Cardiac muscle cell (in vitro differentiated cells and primary cell): ENCODE measurements at places on chromosomes 1 and 21.

DNA sequence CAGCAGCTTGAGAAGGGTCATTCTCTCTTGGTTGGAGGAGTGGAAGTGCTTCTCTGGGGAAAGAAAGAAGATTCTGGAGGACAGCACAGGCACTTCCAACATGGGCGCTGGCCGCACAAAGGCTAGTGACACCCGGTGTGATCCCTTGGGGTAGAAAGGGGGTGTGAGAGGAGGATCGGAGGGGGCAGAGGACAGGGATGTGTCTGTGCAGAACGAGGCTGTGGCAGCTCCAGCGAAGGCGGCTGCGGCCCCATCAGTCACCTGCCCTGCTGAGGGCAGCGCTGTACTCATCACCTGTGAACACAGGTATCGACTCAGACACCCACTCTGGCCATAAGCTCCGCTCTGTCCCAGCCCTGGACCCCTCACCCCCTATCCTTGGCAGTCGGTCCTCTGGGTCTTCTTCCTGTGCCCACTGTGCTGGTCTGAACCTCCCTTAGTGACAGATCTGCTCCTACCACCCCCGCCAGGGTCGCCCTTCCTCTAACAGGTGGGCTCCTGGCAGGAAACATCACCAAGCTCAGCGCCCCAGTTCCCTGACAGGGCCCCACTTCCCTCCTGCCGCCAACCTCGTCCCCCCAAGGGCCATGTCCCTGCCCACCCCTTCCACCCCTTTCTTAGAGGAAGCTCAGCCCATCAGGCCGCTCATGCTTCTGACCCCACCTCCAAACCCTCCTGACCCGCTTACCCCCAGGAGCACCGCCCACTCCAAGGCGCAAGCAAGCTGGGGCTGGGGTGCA is 20.1 kb downstream of the TP73 start:
- no peak for DNase-seq

DNA sequence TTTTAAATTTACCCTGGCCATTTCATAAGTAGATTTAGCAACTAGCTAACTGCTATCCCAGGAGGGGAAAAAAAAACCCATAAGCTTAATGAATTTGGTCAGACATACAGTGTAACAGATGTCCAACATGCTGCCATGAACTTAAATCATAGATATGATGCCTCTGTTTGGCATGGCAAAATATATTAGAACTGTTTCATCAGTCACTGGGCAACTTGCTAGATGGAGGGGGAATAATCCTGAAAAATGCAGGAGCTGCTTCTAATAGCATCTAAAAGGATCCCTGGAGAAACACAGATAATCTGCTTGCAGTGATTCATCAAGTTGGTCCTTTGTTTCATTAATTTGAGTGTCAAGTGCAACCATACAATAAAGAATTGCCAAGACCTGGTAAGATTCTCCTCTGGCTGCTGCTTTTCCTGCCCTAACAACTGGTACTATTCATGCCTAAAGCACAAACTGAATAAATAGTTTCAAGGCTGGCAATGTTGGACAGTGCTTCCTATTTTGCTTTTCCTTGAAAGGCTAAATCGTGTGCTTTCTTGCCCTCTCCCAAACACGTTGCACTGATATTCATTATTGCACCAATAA is 1.5 kb upstream of the ST6GALNAC5 start:
- no peak for DNase-seq

DNA sequence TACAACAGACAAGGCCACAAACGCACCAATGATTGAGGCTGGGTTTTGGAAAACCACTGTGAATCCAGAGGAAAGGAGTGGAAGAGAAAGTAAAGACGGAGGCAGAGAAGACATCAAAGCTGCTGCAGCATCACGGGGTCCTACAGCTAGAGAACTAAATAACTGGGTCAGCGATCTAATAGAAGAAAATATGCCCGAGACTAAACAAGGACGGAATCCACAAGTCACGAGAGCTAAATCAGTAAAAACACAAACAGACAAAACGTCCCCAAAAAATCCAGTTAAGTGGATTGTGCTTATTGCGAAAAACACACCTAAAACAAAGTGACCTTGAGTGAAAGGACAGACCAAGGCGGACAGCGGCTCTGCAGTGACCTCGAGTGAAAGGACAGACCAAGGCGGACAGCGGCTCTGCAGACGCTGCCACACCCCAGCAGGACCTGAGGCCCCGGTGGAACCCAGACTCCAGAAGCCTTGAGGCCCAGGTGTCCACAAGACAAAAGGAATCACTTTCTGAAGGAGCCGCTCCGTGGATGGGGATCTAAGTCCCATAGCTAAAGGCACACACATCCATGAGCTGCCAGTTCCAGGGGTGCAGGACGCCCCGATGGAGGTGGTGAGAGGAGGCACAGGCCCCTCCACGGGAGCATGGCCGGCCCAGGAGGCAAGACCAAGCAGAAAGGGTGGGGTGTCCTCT is 6.0 kb downstream of the FTCD start:
- no peak for DNase-seq

GRCh38 chr1:185733818-185734735 is at the start of gene HMCN1:
TSS of gene HMCN1 (plus strand) at chr1:185734391. CDS start at chr1:185734780, 389 bp downstream.
- DNase-seq: peak; percentile 89

- DNase-seq: no peak
These were observed 206.2 kb upstream of the RRP15 start for GRCh38 chr1:218078916-218079315.

- DNase-seq: no peak
These were observed 6.8 kb downstream of the OR10Z1 start for GRCh38 chr1:158611916-158612315.

- peak; percentile 55 for DNase-seq
These were observed 170.4 kb upstream of the NR5A2 start for GRCh38 chr1:199857108-199857507.

- DNase-seq: peak; percentile 48
These were observed 14.2 kb downstream of the RIMS3 start for GRCh38 chr1:40651138-40651857.

DNA sequence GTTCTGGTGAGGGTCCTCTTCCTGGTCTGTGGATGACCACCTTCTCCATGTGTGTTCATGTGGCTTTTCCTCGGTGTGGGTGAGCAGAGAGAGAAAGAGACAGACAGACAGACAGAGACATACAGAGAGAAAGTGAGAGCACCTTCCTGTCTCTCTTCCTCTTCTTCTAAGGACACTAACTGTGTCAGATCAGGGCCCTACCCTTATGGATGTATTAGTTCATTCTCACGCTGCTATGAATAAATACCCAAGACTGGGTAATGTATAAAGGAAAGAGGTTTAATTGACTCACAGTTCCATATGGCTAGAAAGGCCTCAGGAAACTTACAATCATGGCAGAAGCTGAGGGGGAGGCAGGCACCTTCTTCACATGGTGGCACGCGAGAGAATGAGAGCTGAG is 131.5 kb upstream of the ZNF648 start:
- DNase-seq: no peak

DNA sequence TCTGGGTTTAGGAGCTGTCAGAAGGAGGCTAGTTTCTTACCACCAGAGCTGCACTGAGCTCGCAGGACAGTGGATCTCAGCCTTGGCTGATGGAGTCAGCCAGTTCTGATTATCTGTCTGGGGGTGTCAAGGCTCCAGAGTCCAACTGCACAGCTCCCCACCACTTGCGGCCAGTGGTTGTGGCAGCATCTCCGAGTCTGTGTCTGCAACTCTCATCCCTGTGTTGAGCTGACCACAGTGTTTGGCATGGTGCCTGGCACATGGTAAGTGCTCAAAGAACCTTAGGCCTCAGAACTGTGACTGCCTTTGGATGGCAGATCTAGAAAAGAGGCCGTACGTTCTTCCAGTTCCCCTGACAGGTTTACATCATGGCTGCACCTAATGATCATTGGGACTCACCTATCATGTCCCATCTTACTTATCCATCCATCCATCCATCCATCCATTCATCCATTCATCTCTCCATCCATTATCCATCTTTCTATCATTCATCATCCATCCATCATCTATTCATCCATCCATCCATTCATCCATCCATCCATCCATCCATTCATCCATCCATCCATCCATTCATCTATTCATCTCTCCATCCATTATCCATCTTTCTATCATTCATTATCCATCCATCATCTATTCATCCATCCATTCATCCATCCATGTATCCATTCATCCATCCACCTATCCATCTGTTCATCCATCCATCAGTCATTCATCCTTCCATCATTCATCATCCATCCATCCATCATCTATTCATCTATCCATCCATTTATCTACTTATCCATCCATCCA is 114.5 kb downstream of the CRYAA start:
- DNase-seq: no peak

DNA sequence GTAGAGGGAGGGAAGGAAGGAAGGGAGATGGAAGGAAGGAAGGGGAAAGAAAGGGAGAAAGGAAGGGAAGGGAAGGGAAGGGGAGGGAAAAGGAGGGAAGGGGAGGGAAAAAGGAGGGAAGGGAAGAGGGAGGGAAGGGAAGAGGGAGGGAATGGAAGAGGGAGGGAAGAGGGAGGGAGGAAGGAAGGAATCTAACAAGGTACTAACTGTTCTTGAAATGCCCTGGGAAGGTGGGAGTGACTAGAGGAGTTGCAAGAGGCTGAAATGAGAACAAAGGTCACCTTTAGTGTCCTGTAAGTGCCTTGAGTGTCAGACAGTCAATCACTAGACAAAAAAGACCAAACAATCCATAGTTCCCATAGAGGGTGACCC is 2.3 kb upstream of the ATP2B4 start:
- DNase-seq: peak; percentile 22

- DNase-seq: no peak
These were observed 54.3 kb upstream of the DESI2 start for GRCh38 chr1:244598611-244599010.

DNA sequence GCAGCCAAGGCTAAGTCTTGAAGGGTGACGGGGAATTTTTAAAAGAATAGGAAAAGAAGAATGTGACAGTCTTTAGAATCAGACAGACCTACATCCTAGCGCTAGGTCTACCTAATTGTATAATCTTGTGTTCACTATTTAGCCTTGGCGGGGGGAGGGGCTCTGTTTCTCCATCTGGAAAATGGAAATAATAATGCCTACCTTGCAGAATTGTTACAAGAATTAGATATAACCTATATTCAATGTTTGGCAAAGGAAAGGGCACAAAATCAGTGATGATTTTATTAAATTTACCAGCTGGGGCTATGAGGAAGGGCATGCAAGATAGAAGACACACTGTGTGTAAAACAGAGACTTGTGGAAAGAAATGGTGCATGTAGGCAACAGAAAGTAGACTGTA is 154.8 kb downstream of the ZBTB18 start:
- DNase-seq: no peak

GRCh38 chr1:106380772-106381171 is 675.7 kb upstream of the PRMT6 start:
- DNase-seq: no peak

GRCh38 chr1:3796215-3797061 is at the start of gene LRRC47:
TSS of gene LRRC47 (minus strand) at chr1:3796498. CDS start at chr1:3796476, 22 bp downstream.
- peak; percentile 96 for DNase-seq

GRCh38 chr1:192573499-192573898 is 2.1 kb upstream of the RGS1 start:
- no peak for DNase-seq

- no peak for DNase-seq
These were observed 22.3 kb upstream of the SARS1 start for GRCh38 chr1:109191377-109191776.

GRCh38 chr1:56250809-56251208 is 328.6 kb downstream of the PLPP3 start:
- no peak for DNase-seq

DNA sequence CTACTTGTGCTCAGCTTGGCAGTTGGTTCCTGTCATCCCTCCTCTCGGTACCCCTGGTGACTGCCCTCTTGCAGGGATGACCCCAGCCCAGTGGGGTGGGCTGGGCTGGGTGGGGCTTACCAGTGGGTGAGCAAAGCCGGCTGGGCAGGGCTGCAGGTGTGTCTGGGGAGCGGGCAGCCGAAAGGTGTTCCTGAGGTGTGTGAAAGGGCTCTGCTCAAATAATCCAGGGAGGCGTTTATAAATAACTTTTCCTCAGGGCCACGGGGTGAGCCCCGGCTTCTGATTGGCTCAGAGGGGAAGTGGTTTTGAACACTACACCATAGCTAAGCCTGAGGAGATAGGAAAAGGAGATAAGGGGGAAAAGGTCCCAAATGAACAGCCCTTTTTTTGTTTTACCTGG is at the start of gene SLC26A9:
SLC26A9 (minus strand) TSS at position 212 of the 400 bp plus-strand sequence. CDS start 7,636 bp downstream, outside the sequence.
- DNase-seq: no peak

DNA sequence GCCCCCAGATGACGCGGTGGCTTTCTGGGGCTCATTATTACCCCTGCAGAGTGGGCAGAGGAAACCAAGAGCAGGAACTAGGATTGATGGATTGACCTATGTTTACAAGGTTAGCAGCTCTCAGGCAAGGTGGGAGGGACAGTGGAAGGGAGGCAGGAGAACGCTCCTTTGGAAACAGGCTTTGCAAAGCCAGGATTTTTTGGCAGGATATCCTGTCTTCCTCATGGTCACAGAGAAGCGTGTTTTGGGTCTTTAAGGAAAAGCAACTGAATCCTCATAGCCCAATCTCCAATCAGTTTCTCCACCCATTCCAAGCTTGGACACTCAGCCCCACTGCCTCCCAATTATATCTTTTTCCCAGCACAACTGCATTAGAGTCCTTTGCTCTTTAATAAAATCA is 105.6 kb upstream of the SOD1 start:
- DNase-seq: no peak

DNA sequence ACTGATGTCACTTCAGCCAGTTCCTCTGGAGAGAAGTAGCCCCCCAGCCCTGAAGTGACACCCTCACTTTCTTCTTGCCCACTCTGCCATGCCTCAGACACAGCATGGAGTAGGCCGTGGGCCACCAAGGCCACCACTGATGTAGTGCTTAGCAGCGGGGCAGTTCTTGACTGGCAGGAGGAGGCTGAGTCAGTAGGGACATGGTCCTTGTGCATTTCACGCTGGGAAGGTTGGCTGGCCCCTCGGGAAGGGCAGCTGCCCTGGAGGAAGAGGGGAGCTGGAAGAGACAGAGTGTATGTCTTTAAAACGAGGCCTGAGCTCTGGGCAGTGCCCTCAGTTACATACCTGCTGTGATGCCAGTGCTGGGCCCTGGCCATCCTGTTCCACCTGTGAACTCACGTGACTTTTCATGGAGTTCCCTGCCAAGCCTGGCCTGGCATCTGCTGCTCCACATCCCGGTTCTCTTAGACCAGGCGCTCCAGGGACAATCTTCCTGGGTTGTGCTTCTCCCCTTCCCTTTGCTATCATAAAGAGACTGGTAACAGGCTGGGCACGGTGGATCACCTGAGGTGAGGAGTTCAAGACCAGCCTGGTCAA is 158.6 kb upstream of the TMEM51 start:
- DNase-seq: no peak

- no peak for DNase-seq
These were observed 123.3 kb downstream of the HMCN1 start for GRCh38 chr1:185857442-185857841.

GRCh38 chr1:36417931-36418330 is 20.2 kb upstream of the LSM10 start:
- no peak for DNase-seq

DNA sequence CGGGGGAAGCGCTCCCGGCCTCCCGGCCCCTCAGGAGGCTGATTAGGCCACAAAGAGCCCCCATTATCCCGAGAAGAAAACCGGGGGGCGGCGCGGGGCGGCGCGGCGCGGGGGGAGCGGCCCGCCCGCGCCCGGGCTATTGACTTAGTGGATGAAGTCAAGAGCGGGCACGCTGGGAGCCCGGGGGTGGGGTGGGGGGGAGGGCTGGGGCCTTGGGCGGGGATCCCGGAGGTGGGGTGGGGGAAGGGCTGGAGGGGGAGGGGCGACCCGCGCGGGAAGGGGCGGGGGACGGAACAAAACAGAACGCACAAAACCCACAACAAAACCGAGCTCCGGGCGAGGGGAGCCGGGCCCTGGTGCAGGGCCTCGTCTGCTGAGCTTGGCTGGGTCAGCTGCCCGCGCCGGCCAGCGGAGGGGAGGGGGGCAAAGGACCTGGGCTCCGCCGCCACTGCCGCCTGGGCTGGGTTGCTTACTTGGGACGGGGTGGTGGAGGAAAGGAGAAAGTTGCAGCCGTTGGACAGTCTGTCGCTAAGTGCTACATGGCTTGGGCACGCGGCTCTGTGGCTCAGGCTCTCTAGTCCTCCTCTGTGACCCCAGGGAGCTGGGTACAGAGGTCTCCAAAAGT is 16.3 kb downstream of the PAX7 start:
- DNase-seq: no peak
